ENCODE measurements at places on chromosomes 5 and 9. TPM values are rescaled to one million over a fixed set of nuclear protein-coding genes. Genes with fewer than 3 reads are reported as not detected.

DNA sequence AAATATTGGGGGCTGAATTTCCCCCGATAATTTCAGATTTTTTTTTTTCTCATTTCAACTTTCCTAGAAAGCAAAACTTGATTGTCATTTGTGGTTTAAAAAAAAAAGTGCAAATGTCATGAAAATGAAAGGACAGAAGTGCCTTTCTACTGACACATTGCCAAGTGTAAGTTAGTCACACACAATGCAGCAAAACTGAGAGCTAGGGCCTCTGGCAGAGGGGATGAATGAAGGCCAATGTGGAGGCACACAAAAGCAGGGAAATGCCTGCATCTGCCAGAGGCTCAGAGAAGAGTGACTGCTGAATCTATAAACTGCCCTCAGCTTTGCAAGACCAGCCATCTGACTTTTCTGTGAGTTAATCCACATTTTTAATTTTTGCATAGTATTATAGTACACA lies 6.8 kb upstream of the IFNA5 start:
- H3K4me1 ChIP-seq = no peaks in the 10 kb centered on the region
- no peak for DNase-seq
- no peak overlapping the region for H3K4me3 ChIP-seq
- H3K36me3 ChIP-seq = no peaks in the 10 kb centered on the region

DNA sequence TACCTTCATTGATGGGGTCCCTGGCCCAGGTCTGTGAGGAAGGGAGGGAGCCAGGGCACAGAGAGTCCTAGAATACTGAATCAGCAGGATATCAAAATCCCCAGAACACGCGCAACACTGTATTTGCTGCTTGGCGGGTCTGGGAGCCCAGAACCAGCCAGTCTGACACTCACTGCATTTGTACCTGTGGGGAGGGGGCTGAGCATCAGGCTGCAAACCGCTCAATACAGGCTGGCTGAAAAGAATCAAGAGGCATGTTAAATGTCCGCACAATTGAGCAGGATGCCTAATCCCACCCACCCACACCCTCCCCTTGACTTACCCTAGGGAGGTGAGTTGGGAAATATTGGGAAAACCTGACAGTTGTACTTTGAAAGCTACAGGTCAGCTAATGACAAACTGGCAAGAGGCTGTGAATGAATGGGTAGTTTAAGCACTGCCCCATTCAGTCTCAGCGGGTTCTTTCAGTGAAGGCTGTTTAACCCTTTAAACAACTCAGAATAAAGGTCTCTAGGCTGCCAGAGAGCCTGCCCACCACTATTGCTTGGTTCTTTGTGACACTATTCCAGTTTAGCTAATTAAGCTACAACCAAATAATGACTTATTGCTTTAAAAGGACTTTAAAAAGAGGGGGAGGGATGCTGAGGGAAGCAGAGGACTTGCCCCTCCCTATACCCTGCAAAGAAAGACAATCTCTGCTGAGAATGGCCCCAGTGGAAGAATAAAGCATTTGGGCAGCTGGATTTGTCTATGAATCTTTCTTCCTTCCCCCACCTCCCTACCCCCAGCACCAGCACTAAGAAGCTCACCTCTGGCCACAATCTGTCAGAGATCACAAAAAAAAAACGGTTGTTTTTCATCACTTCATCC lies 5.0 kb downstream of the SPRY4 start:
- no peak for DNase-seq
- H3K36me3 ChIP-seq = no peaks in the 10 kb centered on the region
- no peak overlapping the region for H3K27ac ChIP-seq
- H3K27me3 ChIP-seq = peaks cover 33% of the 10 kb centered on the region

CYSRT1 gene
- total RNA-seq = 0.17 TPM

- no peaks in the 10 kb centered on the region for H3K36me3 ChIP-seq
- H3K4me1 ChIP-seq = peaks cover 4% of the 10 kb centered on the region
- no peak for DNase-seq
- H3K4me3 ChIP-seq = no peak overlapping the region
- no peak overlapping the region for H3K27ac ChIP-seq
These were observed 72.4 kb upstream of the SNX2 start for GRCh38 chr5:122702524-122702875.

DNA sequence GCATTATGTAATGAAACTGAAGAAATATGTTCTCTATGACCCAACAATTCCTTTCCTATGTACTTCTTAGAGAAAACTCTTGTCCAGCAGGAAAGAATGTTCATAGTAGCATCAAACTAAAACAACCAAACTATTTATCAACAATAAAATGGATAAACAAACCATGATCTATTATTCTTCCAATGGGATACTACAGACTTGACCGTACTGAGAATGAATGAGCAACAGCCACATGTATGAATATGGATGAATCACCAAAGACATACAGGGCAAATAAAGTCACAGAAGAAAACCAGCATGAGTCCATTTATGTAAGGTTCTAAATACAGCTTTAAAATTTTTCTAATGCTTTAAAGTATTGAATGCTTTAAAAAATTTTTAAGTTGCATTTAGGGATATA lies 73.6 kb upstream of the SUSD1 start:
- no peaks in the 10 kb centered on the region for H3K27me3 ChIP-seq
- no peak for DNase-seq
- peaks cover 22% of the 10 kb centered on the region for H3K36me3 ChIP-seq
- H3K4me1 ChIP-seq = peaks cover 23% of the 10 kb centered on the region
- H3K4me3 ChIP-seq = no peak overlapping the region
- no peak overlapping the region for H3K27ac ChIP-seq

DNA sequence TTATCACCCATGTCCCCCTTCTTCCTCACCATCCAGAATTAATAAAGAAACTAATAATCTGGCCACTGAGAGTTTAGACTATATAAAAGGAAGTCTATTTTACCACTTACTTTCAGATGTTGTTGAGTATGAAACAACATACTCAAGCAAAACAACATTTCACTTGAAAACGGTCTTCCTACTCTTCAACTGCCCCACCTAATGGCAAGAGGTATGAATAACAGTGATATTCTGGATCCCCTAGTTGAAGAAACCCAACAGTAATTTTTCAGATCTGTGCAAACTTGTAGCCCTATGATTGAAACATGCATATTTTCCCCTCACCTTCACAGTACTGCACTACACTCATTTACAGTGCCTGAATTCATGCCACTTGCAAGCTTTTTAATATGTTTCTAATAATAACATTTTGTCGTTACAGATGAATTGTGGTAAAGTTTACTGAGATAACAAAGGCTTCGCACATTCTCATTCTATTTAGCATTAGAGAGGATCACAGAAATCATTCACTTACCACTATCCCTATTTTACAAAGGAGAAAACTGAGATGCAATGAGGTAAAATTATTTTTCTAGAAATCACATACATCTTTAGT lies 267.9 kb upstream of the PDE4D start:
- no peaks in the 10 kb centered on the region for H3K4me1 ChIP-seq
- H3K27me3 ChIP-seq = no peaks in the 10 kb centered on the region
- H3K27ac ChIP-seq = no peak overlapping the region
- DNase-seq = no peak
- H3K4me3 ChIP-seq = no peak overlapping the region

YIPF5 gene
- total RNA-seq = 33.3 TPM

DNA sequence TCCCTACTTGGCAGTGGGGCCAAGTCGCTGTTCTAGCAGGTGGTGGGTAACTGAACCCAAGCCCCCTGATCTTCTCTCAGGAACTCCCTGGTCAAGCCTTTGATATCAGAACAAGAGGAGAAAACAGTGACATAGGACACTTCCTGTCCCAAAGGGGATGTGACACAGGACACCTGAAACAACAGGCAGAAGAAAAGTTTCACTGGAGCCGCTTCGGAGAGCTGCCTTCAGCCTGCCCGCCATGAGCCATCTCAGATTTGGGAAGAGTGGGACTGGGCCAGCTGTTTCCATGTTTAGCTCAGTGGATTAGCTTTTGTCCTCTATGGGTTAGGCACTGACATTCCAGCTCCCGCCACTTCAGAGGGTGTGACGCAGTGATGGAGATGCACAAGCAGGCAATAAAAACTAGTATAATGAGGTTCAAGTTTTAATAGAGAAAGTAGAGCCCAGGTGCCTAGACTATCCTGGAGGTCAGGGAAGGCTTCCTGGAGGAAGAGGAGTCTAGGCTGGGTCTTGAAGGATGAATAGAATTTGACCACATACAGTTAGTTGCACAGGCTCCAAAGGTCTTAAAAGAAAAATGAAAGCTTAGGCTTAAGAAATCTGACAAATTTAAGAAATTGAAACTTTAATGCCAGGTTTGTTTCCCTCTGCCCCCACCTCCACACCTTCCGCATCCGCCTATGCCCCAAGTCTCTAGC lies 104.1 kb upstream of the SPRY4 start:
- peaks cover 34% of the 10 kb centered on the region for H3K4me1 ChIP-seq
- H3K27ac ChIP-seq = no peak overlapping the region
- H3K36me3 ChIP-seq = no peaks in the 10 kb centered on the region
- no peak overlapping the region for H3K4me3 ChIP-seq
- DNase-seq = no peak

GRCh38 chr9:35755071-35755470 lies 995 bp upstream of the MSMP start:
- no peak overlapping the region for H3K27ac ChIP-seq
- peaks cover 8% of the 10 kb centered on the region for H3K36me3 ChIP-seq
- no peak for DNase-seq
- H3K4me1 ChIP-seq = peaks cover 34% of the 10 kb centered on the region

DNA sequence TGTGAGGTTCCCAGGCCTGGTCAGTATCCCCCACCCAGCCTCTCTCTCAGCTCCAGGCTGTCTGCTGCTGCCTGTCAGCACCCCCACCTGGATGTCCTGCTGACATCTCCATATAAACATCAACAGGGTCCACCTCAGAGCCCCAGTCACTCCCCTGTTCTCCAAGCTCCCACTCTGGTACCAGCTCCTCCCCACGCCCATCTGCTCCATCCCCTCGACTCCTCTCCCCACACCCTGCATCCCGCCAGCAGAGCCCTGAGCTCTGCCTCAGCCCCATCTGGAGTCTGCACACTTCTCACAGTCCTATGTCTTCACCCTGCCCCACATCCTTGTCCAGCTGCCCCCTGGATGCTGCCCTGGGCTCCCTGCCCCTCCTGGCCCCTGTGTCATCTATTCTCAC lies 67.7 kb upstream of the LRRTM2 start:
- DNase-seq = no peak
- no peak overlapping the region for H3K4me3 ChIP-seq
- no peak overlapping the region for H3K27ac ChIP-seq
- no peaks in the 10 kb centered on the region for H3K27me3 ChIP-seq
- peaks cover 9% of the 10 kb centered on the region for H3K36me3 ChIP-seq

NCBP1 gene
- total RNA-seq = 32.4 TPM

- H3K36me3 ChIP-seq = peaks cover 2% of the 10 kb centered on the region
- no peaks in the 10 kb centered on the region for H3K4me1 ChIP-seq
- H3K27me3 ChIP-seq = no peaks in the 10 kb centered on the region
These were observed 45.3 kb downstream of the SLC36A1 start for GRCh38 chr5:151492729-151493128.

EMB gene
- total RNA-seq = 41.4 TPM

SLC12A2 gene
- total RNA-seq = 5.3 TPM

- no peaks in the 10 kb centered on the region for H3K36me3 ChIP-seq
- DNase-seq = no peak
- no peak overlapping the region for H3K27ac ChIP-seq
- H3K4me1 ChIP-seq = no peaks in the 10 kb centered on the region
- no peak overlapping the region for H3K4me3 ChIP-seq
- no peaks in the 10 kb centered on the region for H3K27me3 ChIP-seq
These were observed 234.1 kb downstream of the FBXL7 start for GRCh38 chr5:15734058-15734457.

- no peak overlapping the region for H3K27ac ChIP-seq
- no peaks in the 10 kb centered on the region for H3K27me3 ChIP-seq
- H3K4me3 ChIP-seq = no peak overlapping the region
- H3K36me3 ChIP-seq = peaks cover 43% of the 10 kb centered on the region
- H3K4me1 ChIP-seq = peaks cover 10% of the 10 kb centered on the region
These were observed 98.4 kb downstream of the SCAMP1 start for GRCh38 chr5:78458843-78459242.

ZFP2 gene
- total RNA-seq = 0.17 TPM

IGFBPL1 gene
- total RNA-seq = 0.26 TPM

OLFML2A gene
- total RNA-seq = not detected

JAKMIP2 gene
- 0.17 TPM for total RNA-seq

OR2S2 gene
- not detected for total RNA-seq

GRCh38 chr9:127805620-127806019 lies 2.9 kb downstream of the FPGS start:
- peaks cover 29% of the 10 kb centered on the region for H3K4me1 ChIP-seq
- H3K36me3 ChIP-seq = peaks cover 17% of the 10 kb centered on the region
- no peak overlapping the region for H3K4me3 ChIP-seq
- peak; percentile 52 for DNase-seq
- no peak overlapping the region for H3K27ac ChIP-seq
- no peaks in the 10 kb centered on the region for H3K27me3 ChIP-seq

MXD3 gene
- 45.0 TPM for total RNA-seq

SURF2 gene
- 15.0 TPM for total RNA-seq

DNA sequence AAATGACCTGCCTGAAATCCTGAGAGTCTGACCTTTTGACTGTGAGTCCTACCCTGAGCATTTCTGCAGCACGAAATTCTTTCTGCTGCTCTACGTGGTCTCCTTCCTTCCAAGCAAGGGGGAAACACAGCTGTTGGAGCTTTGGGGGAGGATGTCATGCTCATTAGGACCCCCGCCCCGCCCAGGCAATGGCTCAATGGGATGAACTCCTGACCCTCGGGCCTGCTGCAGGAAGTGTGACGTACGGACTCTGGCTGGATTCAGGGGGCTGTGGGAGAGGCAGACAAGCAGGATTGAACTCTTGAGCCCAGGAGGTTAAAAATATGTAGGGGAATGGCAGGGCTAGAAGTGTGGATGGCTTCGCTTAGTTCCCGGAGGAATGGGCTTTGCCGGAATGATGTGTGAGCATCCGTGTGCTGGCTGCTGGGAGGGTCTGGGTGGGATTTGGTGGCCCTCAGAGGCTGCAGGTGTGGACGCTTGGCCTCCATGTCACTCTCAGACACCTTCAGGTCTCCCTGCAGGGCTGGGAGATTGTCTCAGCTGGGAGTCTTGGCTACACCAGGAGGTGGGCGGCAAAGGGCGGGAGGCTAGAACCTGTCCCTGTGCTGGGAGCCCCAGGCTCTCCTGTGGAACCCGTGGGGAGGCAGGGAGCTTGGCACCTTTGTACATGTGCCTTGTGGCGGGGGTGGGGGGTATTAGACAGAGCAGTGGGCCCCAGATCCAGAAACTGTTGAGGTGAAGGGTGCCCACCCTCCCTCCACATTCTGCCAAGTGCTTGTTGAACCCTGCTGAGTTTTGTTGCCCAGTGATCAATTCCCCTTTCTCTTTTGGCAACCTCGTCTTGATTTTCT lies 26.3 kb downstream of the STC2 start:
- no peaks in the 10 kb centered on the region for H3K36me3 ChIP-seq
- no peak overlapping the region for H3K27ac ChIP-seq

- H3K36me3 ChIP-seq = peaks cover 42% of the 10 kb centered on the region
- no peak overlapping the region for H3K4me3 ChIP-seq
- no peaks in the 10 kb centered on the region for H3K27me3 ChIP-seq
- DNase-seq = no peak
- peaks cover 13% of the 10 kb centered on the region for H3K4me1 ChIP-seq
These were observed 32.3 kb downstream of the UBQLN1 start for GRCh38 chr9:83675466-83675865.

SPAG8 gene
- 0.95 TPM for total RNA-seq

GGTA1 gene
- total RNA-seq = not detected

GRCh38 chr5:178675922-178676321 lies 49.1 kb upstream of the CLK4 start:
- H3K27me3 ChIP-seq = peaks cover 8% of the 10 kb centered on the region
- peaks cover 7% of the 10 kb centered on the region for H3K4me1 ChIP-seq
- DNase-seq = no peak
- H3K36me3 ChIP-seq = no peaks in the 10 kb centered on the region
- H3K4me3 ChIP-seq = no peak overlapping the region
- H3K27ac ChIP-seq = no peak overlapping the region

GRCh38 chr5:167512111-167512510 lies 779.3 kb upstream of the WWC1 start:
- no peaks in the 10 kb centered on the region for H3K27me3 ChIP-seq
- H3K27ac ChIP-seq = no peak overlapping the region
- no peak overlapping the region for H3K4me3 ChIP-seq
- DNase-seq = no peak
- no peaks in the 10 kb centered on the region for H3K36me3 ChIP-seq
- no peaks in the 10 kb centered on the region for H3K4me1 ChIP-seq

All from activated naive CD4-positive, alpha-beta T cell treated with anti-CD3 and anti-CD28 coated beads for 36 hours (primary cell).